ENCODE measurements at places on chromosomes 7 and 10.

- DNase-seq = no peak
Observed at GRCh38 chr7:159012353-159013069, 132.2 kb downstream of the VIPR2 start.

DNA sequence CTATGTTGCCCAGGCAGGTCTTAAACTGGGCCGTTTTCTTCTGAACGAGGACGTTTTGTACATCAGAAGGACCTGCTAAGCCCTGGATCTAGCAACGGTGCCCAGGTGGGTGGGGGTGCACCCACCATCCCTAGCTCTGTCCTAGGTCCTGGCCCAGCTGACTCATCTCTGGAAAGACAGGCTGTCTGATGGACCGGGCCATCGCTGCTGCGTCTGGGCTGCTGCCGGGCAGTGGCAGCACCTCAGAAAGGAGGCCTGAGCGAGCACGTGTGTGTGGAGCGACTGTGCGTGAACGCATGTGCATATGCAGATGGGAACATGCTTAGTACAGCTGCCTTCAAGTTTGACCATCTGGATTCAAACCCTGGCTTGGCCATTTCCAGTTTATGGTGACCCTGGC lies 7.3 kb upstream of the ELFN1 start:
- DNase-seq = no peak

GRCh38 chr10:114173921-114174694 lies at the start of gene CCDC186:
Gene CCDC186 (minus strand): TSS chr10:114174203. CDS start chr10:114163268, 10,935 bp downstream.
- DNase-seq = peak; percentile 87

DNA sequence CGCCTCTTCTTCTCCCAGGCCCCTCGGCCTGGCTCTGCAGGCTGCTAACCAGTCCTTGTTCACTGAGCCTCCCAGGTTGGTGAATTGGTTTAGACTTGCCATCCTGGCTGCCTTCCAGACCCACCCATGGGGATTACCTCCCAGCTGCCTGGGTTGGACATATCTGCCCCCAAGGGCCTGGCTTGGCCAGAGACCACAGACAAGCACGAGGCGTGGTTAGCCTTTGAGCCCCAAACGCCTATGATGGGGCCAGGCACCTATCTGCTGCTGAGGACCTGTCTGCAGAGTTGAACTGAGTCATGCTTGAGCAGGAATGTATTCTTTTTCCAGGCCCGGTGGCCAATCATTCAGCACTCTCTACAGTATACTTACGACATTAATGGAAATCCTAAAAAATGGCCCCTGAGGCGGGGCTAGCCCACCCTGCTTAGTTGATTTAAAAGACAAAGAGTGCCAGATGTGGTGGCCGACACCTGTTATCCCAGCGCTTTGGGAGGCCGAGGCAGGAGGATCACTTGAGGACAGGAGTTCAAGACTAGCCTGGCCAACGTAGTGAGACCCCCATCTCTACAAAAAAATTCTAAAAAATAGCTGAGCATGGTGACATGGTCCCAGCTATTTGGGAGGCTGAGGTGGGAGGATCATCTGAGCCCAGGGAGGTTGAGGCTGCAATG lies 361.5 kb downstream of the FRMD4A start:
- DNase-seq = no peak

DNA sequence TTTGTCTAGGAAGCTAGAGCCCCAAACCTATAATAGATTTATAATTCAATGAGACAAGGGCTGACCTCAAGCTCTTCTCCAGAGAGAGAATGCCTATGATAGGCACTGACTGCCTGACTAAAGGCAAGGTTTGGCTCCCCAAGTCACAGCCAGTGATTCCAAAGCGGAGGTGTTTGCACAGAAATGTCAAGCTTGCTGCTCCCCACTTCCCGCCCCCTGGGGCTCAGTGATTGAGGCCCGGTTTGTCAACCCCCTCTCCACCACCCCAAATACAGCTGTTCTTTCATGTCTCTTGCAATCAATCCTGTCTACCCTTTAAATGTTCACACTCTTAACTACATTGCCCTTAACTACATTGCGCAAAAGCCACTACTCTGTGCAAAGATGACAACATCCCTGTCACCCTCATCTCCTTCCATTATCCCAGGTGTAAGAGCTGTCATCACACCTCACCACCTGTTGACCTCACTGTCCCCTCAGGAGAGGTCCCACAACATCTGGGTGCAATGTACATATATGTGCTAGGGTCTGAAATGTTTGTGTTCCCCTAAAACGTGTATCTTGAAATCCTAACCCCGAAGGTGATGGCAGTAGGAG lies 58.0 kb downstream of the NUDCD3 start:
- DNase-seq = no peak

- DNase-seq = no peak
Observed at GRCh38 chr10:78934532-78934898, 134.3 kb upstream of the ZMIZ1 start.

DNA sequence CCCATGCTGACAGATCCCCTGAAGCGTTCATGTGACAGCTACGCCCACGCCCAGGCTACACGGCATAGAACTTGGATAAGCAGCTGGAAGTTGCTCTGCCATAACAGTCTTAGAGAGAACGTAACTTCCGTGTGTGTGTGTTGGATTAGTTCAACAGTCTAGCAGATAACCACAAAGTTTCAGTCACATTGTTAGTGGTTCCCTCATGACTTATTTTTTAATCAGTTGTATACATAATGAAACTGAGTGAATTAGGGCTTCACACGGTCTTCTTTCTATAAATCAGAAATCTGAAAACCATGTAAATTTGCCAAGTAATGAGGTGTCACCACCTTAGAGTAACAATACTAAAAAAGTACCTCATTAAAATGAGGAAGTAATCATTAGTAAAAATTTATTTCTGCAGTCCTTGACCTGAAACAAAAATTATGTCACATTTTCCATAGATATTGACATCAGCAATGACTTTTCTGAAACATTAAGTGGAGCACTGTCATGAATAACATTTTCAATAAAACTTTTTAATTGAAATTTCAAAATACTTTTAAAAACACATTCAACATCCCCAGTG lies 21.7 kb upstream of the MACC1 start:
- no peak for DNase-seq

DNA sequence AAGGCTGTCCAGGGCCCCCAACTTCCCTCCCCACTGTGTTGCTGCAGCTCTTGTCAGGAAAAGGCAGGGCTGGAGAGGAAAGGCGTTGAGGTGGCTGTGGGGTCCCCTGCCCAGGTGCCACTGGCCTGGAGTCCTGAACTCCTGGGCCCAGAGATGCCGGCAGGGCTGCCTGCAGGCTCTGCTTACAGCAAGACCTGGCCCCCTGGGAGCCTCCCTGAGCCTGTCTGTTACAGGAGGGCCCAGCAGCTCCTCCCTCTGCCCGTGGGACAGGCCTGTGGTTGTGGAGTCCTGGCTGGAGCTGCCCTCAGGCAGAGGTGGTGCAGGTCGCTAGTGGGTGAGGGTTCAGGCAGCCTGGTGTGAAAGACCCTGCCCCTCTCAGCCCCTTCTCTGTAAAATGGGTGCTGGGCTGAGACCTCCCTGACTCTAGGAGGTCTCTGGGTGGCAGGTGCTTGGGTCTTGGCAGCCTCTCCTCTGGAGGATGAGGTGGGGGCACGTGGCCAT lies 9.9 kb downstream of the ANTXRL start:
- DNase-seq = no peak

- DNase-seq = no peak
Observed at GRCh38 chr10:63836666-63837442, 315.7 kb downstream of the REEP3 start.

DNA sequence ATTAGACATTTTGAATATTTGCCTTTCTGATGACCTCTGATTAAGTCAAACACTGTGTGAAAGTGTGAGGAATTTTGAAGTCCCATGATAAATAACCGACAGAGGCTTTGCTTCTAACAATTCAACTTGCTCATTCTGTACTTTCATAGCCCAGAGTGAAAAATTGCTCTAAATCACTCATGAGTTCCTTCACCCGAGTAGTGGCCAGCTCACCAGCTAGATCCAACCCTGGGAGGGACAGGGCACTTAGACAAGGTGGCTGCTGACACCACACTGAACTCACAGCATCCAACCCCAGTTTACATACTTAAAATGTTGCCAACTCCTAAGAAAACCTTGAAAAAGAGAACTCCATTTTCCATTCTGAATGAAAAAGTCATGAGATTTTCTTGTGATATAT lies 80.0 kb upstream of the LYZL1 start:
- no peak for DNase-seq

- DNase-seq = no peak
Observed at GRCh38 chr7:96400001-96400400, 78.1 kb upstream of the SLC25A13 start.

DNA sequence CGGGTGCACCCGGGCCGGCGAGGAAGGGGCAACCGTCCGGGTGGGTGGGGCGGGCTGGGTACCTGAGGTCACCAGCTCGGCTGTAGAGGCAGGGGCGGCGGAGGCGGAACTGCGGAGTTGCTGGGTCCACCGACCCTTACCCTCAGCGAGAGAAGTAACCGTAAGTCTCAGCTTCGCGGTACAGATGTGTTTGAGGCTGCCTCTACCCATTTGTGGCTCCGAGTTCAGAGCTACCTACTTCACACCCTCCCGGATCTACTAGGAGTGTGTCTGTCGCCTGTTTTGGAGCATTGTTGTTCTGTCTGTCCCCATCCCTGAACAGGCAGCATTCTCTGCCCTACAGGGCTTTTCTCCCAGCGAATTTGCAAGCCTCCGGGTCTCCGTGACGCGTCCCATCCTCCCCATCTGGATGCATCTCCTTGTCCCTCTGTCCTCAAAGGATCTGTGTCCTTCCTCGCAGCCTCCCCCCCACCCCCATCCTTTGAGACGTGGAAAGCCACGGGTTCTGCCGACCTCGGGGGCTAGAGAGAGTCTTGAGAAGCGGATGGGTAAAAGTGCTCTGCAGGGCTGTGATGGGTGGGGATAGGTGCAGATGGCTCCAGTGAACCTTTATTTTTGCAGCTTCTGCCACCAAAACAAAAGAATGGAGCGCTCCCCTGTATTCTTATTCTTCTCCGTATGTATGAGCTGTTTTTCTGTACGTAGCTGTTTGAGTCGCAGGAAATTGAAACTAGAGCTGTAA lies 757 bp downstream of the ANKIB1 start:
- DNase-seq = peak; percentile 21

DNA sequence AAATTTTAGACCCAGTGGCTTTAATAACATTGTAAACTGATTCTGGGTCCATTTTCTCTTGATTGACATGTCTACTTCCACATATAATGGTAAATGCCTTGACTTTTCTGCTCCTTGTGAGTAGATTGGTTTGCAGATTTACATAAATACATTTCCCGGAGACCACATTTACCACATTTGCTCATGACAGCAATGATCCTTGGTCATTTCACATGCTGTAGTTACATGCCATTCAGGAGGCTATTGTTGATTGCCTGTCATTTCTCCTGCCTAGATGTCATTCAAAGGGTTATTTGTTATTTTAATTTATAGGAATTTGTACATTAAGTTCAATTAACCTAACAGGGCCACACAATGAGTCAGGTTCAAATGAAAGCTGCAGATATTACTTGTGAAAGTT lies 280.5 kb downstream of the CNTNAP2 start:
- no peak for DNase-seq

- no peak for DNase-seq
Observed at GRCh38 chr10:34890939-34891338, 75.8 kb upstream of the PARD3 start.

DNA sequence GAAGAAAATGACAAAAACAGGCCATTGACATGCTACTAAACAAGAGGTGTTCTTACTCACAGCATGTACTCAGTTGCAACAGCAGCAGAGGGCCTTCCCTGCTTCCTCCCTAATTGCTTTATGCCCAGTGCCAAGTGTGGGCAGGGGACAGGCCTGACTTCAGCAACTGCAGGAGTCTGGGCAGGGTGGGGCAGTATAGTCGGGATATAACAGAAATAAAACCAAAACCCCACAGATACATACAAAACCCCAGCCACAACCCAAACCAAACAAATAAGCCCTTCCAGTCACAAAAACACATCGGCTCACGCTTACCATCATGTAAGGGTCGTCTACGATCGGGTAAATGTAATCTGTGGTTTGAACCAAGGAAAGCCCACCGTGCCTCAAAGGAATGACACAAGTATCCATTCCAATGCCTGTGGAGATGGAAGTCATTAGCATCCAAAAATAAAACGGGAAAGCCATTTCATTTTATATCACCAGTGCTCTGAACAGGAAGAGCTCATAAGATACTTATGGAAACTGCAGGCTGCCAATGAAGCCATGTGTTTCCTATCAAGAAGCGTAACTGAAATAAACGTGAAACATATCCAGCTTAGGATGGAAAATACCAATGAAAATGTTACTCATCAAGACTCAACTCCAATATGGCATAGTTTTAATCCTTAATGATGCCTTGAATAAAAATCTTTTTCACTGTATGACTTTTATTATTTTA lies 9.5 kb downstream of the SEPHS1 start:
- DNase-seq = no peak

DNA sequence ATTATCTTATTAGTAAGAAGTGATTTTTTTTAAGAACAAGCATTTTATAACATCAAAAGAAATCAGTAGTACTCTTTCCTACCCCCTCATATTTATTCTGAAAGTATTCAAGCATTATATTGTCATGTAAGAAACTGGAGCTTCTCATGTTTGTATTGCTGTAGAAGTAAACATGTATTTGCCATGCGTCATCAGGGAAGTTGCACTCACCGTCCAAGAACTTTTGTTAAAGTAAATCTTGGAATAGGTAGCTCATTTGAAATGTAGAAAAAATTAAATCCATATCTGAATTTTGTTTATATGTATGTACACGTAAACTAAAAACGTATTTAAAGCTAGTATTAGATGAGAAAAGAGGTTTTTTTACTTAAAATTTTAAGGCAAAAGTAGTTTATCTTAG lies 96.8 kb downstream of the PTEN start:
- DNase-seq = no peak

DNA sequence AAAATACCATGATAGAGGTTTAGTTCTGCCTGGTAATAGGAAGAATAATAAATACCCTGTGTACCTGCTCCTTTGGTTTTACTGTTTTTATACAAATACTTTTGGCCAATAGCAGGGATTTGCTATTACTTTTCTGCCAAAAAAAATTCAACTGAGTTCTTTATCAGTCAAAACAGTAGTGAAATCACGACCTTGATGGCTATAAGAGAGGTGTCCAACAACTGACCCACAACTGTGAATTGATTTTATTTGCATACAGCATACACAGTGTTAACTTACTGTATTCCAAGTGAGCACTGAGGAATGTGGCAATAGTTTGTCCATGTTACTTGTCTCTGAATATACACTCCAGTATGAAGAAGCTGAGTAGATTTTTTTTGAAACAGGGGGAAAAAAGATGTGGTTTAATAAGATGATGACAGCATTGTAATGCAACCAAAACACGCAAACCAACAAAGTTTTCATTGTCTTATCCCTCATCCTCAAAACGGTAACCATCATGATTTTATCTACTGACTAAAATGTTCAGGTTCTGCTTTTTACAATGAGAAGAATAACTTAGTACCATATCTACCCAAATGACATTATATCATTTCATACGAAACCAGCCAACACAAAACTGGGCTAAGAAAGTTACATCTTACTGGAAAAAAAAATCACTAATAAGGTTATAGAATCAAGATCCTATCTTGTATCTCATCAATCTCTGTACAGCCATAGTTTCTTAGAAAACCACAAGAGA lies 63.3 kb downstream of the GSAP start:
- no peak for DNase-seq

- DNase-seq = peak; percentile 17
Observed at GRCh38 chr10:75596930-75597620, 165.7 kb downstream of the LRMDA start.

- no peak for DNase-seq
Observed at GRCh38 chr7:77917500-77918262, 119.1 kb downstream of the PHTF2 start.
